T-helper 1 cell treated with Interleukin-12 subunit alpha and Interleukin-12 subunit beta and Interleukin-4 antibody, amounts not matched to agents 30 ng/mL and 1 ng/mL, for 36 hours (primary cell): ENCODE measurements at places on chromosomes 3 and 15. TPM values are rescaled to one million over a fixed set of nuclear protein-coding genes. Genes with fewer than 3 reads are reported as not detected.

The KLHL40 gene
- total RNA-seq, result not detected in 2 replicates

The C3orf20 gene
- total RNA-seq, result 0.24 and 0.25 TPM in 2 replicates

The TM6SF1 gene
- 13.0 and 15.9 TPM in 2 replicates for total RNA-seq

The SLC2A2 gene
- total RNA-seq, result not detected in 2 replicates

The ADAMTSL3 gene
- not detected in 2 replicates for total RNA-seq

The THRB gene
- not detected in 2 replicates for total RNA-seq

The HESX1 gene
- total RNA-seq, result 0.22 TPM in 1 of 2 replicates, not detected in the other
